ENCODE measurements at places on chromosomes 1 and 21.

GRCh38 chr1:224168859-224169380, 14.1 kb upstream of the DEGS1 start:
- no peaks in the 10 kb centered on the region for H3K36me3 ChIP-seq
- H3K4me3 ChIP-seq: no peak overlapping the region
- DNase-seq: no peak
- no peaks in the 10 kb centered on the region for H3K27me3 ChIP-seq
- peak overlapping the region; percentile 69 for H3K27ac ChIP-seq

- no peak overlapping the region for H3K27ac ChIP-seq
- H3K27me3 ChIP-seq: no peaks in the 10 kb centered on the region
- no peaks in the 10 kb centered on the region for H3K36me3 ChIP-seq
- no peak overlapping the region for H3K4me3 ChIP-seq
- DNase-seq: no peak
Measured at GRCh38 chr1:195195423-195196057, 1412.7 kb downstream of the KCNT2 start.

DNA sequence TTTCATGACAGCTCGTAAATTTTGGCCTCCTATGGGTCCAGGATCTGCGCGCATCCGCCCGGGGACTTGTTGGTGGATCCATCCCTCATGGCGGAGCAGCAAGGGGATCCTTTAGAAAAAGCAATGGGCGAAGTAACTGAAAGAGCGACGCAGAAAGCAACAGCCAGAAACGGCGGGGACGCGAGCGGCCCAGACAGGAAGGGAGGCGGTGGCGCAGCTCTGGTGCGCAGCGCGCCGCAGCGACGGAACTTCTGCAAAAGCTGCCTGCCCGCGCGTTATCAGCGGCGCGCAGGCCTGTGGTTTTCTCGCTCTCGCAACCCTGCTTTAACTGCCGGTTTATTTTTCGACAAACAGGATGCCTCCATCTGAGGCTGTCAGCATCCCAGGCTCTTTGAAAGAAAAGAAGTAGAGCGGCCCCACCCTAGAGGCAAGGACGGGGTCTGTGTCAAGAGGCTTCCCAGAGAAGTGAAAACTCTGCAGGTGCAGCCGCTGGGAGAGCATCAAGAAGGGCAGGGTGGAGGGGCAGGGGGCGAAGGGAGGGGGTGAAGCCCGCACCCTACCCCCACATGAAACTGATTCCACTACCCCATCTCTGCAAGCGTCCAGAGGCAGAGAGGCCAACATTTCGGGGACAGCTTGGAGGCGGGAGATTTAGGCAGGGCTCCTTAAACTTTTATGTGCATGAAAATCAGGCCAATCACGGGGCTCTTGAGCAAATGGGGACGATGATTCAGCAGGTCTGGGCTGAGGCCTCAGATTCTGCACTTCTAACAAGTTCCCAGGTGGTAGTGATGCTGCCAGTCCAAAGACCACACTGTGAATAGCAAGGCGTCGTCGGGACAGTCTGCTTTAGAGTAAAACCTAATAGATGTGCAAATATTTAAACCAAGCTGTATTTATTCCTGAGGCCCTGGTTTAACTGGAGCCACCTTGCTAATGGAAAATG, 22.2 kb downstream of the RUNX1 start:
- H3K4me3 ChIP-seq: peak overlapping the region; percentile 65
- H3K4me1 ChIP-seq: peaks cover 98% of the 10 kb centered on the region
- DNase-seq: peak; percentile 98

GRCh38 chr1:163063143-163063542, 6.0 kb upstream of the RGS4 start:
- H3K36me3 ChIP-seq: no peaks in the 10 kb centered on the region
- no peaks in the 10 kb centered on the region for H3K4me1 ChIP-seq

DNA sequence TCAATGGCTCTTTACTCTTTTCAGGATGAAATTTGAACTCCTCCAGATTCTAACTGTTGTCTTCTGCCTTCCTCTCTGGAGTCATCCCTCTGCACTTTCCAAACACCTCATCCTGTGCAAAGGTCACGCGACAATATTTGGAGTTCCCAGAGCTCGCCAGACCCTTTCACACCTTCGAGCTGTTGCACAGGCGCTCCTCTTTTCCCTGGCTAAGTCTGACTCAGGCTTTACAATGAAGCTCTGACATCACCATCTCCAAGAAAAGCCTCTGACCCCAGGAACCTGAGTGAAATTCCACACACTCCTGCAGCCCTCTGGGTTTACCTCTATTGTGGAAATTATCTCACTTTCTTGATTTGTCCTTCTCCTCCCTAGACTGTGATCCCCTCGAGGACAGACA, 270.3 kb downstream of the RGS7 start:
- H3K4me3 ChIP-seq: no peak overlapping the region
- H3K4me1 ChIP-seq: no peaks in the 10 kb centered on the region
- H3K27ac ChIP-seq: no peak overlapping the region
- H3K27me3 ChIP-seq: no peaks in the 10 kb centered on the region
- DNase-seq: no peak

GRCh38 chr1:20602851-20603450, 14.1 kb downstream of the CDA start:
- no peaks in the 10 kb centered on the region for H3K36me3 ChIP-seq
- DNase-seq: no peak
- H3K4me3 ChIP-seq: peak overlapping the region; percentile 7
- peak overlapping the region; percentile 44 for H3K27ac ChIP-seq
- H3K4me1 ChIP-seq: no peaks in the 10 kb centered on the region

- no peak for DNase-seq
- H3K27ac ChIP-seq: peak overlapping the region; percentile 81
- no peaks in the 10 kb centered on the region for H3K4me1 ChIP-seq
Measured at GRCh38 chr1:115284209-115284608, 53.8 kb downstream of the NGF start.

- H3K4me3 ChIP-seq: no peak overlapping the region
- DNase-seq: no peak
- H3K36me3 ChIP-seq: no peaks in the 10 kb centered on the region
- no peaks in the 10 kb centered on the region for H3K27me3 ChIP-seq
- no peak overlapping the region for H3K27ac ChIP-seq
Measured at GRCh38 chr1:4877426-4877825, 223.0 kb downstream of the AJAP1 start.

- no peak for DNase-seq
- H3K27ac ChIP-seq: no peak overlapping the region
- H3K27me3 ChIP-seq: no peaks in the 10 kb centered on the region
- H3K4me3 ChIP-seq: no peak overlapping the region
- H3K4me1 ChIP-seq: peaks cover 11% of the 10 kb centered on the region
Measured at GRCh38 chr1:244329591-244330317, 122.0 kb downstream of the ADSS2 start.
